Activated CD4-positive, CD25-positive, alpha-beta regulatory T cell (primary cell): ENCODE measurements at places on chromosomes 1 and 21.

DNA sequence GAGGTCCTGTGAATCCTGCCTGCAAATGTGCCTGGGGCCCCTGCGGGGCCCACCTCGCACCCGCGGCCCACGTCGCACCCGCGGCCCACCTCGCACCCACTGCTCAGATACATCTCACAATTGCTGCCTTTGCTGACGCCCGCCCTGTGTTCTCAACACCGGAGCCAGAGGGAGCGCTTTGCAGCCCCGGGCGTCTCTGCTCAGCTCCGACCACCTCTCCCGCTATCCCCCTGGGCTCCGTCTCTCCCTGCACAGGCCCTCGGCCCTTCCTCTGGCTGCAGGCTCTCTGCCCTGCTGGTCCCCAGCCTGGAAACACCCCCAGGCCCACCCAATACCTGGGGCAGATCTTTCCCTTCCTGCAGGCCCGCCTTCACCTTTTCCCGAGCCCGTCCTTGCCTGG, 44.8 kb downstream of the TP73 start:
- no peak for DNase-seq

- no peak for DNase-seq
Observed at GRCh38 chr1:31666263-31666963, 21.7 kb upstream of the PEF1 start.

GRCh38 chr1:205190845-205191577, 20.5 kb downstream of the DSTYK start:
- DNase-seq = no peak

GRCh38 chr1:175862408-175862807, 119.0 kb upstream of the TNR start:
- DNase-seq = no peak

DNA sequence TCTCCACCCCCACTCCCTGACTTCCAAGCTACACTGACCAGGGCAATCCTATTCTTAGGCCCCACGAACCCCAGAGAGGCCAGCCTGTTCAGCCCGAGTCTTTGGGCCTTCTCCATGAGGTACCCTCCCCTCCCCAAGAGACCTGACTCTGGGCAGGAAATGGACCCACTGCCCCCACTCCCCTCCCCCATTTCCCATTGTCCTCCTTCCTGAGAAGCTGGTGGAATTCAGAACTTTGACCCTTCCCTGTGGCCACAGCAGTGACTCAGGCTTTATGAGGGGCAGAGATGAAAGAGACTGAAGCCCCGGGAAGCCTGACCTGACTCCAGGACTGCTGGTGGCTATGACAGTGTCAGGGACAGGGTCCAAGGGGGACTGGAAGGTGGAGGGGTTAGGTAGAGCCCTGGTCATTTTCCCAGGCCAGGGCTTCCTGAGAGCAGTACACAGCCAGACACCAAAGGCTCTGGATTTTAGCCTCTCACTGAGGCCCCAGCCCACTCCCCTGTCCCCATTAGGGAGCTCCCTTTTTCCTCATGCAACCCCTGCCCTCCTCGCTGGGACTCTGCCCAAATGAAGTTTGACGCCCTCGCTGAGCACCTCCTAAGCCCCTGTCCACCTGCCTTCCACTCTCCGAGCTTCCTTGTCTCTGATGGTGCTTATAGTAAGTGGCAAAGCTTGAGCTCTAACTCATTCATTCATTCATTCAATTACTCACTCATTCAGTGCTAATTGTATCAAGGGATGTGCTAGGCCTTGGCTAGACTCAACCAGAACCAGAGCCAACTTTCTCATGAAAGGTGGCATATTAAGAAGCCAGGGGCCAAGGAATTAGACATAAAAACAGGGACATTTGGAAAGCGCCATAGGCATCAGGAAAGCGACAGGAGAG, 3.0 kb downstream of the CRYBG2 start:
- DNase-seq = no peak

GRCh38 chr1:241696172-241696814, 44.2 kb downstream of the WDR64 start:
- no peak for DNase-seq

- DNase-seq = no peak
Observed at GRCh38 chr1:208950206-208950605, 633.3 kb upstream of the CAMK1G start.

DNA sequence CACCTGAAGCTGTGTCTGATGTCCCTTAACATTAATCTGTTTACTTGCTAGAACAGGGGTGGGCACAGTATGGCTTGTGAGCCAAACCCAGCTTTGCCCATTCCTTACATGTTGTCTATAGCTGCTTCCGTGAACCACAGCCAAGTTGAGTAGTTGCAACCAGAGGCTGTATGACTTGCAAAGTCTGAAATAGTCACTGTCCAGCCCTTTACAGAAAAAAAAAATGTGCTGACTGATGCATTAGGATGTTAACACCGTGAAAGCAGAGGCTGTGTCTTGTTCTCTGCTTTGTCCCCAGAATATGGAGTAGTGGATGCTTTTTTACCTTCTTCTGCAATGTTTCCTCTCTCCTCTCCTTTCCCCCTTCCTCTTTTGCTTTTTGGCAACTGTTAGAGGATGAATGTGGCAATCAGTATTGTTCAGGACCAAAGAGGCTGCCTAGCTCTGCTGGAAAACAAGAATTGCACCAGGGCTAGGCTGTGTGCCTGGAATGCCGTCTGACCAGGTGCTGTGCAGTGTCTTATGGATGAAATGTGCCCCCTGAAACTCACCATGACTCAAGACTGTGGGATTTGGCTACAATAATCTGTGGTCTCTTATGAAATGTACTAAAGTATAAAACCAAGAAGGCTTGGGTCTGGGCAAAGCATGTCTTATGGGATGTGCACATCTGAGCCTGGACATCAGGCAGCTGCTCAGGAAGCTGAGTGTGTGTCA, 79.6 kb upstream of the GCLM start:
- DNase-seq = no peak

DNA sequence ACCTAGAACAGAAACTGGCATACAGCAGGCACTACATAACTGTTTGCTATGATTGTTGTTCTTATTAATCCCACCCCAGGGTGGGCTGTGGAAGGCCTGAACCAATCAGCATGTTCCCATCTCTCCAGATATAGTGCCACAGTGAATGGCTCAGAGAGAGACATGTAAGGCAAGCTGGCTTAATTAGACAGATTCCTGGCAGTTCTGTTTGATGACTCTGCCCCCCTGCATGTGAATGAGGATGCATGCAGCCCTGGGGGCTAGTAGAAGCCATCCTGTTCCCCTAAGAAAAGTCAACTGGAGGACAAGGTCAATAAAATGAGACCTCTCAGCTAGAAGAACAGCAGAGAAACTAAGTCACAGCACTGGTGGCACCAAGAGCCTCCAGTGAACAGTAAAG, 130.3 kb downstream of the GLIS1 start:
- no peak for DNase-seq

DNA sequence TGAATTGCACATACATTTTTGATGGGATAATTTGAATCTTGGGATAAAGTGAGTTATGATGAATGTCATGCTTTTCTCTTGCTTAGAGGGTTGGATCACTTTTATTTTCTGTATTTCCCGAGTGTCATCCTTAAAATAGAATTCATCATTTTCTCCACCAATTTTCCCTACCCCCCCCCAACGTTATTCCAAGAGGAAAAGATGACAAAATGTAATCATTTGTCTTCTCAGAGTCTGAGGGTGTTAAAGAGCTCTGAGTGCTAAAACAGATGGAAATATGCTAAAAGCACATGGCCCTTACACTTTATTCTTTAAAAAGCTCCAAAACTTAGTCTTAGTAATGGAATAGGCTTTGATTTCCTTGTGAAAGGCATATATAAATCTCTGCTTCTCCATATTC, 81.4 kb downstream of the CHRM3 start:
- DNase-seq = no peak

GRCh38 chr1:42137766-42138165, 15.4 kb upstream of the GUCA2B start:
- DNase-seq = no peak

DNA sequence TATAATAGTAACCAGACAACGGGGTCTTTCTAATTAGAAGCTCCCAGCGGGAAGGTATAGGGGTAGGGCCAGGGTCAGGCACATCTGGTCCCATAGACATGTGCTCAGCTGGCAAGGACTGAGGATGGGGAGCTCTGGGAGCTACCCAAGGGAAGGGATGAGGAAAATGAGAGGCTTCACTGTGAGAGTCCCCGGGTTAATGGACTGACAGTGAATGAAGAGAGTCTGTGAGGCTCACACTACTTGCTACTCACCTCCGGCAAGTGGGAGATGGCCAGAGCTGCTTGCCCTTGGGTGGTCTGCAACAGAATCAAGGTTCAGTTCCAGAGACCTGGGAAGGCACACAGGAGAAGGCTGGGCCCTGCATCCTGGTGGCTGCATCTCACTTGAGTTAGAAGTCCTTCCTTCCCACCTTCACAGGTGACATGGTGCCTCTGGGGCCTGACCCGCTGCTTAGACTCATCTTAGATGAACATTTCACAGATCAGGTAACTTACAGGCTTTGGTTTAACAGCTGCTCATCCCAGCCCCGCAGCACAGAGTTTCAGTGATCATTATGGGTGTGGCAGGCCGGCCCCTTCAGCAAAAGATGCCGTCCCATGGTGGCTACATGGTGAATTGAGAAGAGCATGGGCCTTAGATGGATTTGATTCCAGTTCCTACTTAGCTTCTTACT, 31.7 kb downstream of the EIF2D start:
- DNase-seq = no peak

GRCh38 chr1:192580351-192580962, 4.9 kb downstream of the RGS1 start:
- no peak for DNase-seq

- no peak for DNase-seq
Observed at GRCh38 chr21:37593015-37593414, 226.4 kb downstream of the DYRK1A start.

- DNase-seq = no peak
Observed at GRCh38 chr1:28510273-28510969, 4.6 kb downstream of the RCC1 start.

- DNase-seq = no peak
Observed at GRCh38 chr21:14243874-14244273, 27.9 kb downstream of the RBM11 start.

- no peak for DNase-seq
Observed at GRCh38 chr1:42177541-42177981, 13.0 kb upstream of the GUCA2A start.

- no peak for DNase-seq
Observed at GRCh38 chr1:47951545-47952235, 45.5 kb downstream of the TRABD2B start.

GRCh38 chr1:70112838-70113237, 92.5 kb downstream of the LRRC40 start:
- no peak for DNase-seq

DNA sequence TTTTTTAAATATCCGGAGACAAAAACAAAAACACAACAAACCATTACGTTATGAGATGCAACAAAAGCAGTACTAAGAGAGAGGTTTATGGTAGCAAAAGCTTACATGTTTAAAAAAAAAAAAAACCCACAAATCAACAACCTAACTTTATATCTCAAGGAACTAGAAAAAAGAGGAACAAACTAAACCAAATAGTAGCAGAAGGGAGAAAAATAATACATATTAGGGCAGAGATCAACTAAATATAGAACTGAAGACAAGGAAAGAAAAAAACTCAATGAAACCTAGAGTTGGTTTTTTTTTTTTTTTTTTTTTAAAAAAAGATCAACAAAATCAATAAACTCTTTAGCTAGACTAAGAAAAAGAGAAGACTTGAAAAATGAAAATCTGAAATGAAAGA, 34.9 kb downstream of the ZNF644 start:
- DNase-seq = no peak

- no peak for DNase-seq
Observed at GRCh38 chr1:2934156-2934540, 87.1 kb upstream of the ACTRT2 start.

GRCh38 chr1:39427374-39427773, 64.1 kb upstream of the BMP8A start:
- no peak for DNase-seq

DNA sequence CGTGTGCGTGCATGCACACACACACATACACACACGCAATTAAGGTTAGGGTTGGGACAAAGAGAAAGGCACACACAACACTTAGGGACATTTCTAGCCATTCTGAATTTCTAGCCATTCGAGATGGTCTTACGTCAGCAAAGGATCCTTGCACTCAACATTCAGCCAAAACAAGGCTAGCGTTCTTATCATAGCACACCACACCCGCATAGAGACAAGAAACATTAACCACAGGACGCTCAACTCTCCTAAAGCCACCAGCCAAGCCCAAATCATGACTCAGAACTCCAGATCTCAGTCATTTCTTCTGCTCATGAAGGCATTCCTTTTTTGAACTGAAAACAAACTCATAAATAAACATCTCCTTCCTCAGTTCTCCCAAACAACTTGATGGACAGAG, 106.8 kb downstream of the LMO4 start:
- no peak for DNase-seq

DNA sequence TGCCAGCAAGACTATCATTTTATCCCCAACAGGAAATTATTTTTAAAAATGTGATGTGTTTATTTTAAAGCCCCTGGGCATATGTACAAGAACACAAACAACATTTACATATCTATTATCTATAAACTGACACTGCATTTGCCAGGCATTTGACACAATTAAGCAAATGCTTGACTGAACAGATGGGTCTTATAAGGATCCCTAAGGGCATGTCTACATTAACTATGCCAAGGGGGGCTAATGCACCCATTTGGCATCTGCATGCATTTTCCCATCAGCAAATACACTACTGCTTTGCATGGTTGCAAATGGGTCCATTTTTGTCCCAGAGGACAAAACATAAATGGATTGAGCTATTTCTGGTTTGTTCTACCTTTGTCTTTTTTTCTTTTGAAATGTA, 884.8 kb upstream of the B3GALT2 start:
- DNase-seq = no peak

- DNase-seq = no peak
Observed at GRCh38 chr1:52876843-52877242, 34.3 kb downstream of the ZYG11A start.

- no peak for DNase-seq
Observed at GRCh38 chr21:44437696-44438431, 17.4 kb upstream of the LRRC3 start.

GRCh38 chr1:84584126-84584525, 9.9 kb upstream of the CTBS start:
- no peak for DNase-seq

DNA sequence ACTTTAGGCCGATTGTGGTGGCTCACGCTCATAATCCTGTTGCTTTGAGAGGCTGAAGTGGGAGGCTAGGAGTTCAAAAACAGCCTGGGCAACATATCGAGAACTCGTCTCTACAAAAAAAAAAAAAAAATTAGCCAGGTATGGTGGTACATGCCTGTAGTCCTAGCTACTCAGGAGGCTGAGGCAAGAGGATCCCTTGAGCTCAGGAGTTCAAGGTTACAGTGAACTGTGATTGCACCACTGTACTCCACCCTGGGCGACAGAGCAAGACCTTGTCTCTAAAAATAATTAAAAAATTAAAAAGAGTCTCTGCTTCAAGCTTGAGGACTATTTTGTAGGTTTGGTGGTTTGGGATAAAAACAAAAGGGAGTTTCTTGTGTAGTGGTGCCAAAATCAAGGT, 21.2 kb downstream of the KDM1A start:
- no peak for DNase-seq

- no peak for DNase-seq
Observed at GRCh38 chr1:219427989-219428388, 184.9 kb downstream of the ZC3H11B start.

GRCh38 chr21:46357335-46357604, 33.3 kb downstream of the PCNT start:
- no peak for DNase-seq
